ENCODE measurements at places on chromosomes 16 and 17.

- peak; percentile 4 for DNase-seq
Observed at GRCh38 chr16:61797296-61797795, 238.9 kb downstream of the CDH8 start.

- peak; percentile 48 for DNase-seq
Observed at GRCh38 chr17:50043290-50044148, 12.4 kb upstream of the ITGA3 start.

- DNase-seq, result no peak
Observed at GRCh38 chr17:57567251-57567650, 177.8 kb downstream of the CCDC182 start.

DNA sequence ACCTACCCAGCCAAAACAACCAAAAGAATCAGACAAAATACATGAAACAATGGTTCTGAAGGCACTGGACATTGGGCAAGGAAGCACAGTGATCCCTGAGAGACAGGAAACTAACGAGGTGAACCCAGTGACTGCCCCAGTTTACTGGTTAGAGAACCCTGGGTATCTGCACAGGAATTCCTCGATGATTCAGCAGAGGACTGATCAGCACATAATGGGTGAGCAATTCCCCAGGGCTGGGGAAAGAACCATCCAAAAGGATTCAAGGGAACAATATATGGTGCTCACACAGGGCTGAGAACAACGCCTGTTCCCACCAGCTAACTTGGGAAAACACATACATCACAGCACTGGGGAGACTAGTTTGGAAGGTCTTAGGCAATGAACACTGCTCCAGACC, 167.2 kb downstream of the PARN start:
- DNase-seq, result peak; percentile 43

GRCh38 chr17:43788540-43788939, 8.3 kb downstream of the CFAP97D1 start:
- DNase-seq, result no peak

DNA sequence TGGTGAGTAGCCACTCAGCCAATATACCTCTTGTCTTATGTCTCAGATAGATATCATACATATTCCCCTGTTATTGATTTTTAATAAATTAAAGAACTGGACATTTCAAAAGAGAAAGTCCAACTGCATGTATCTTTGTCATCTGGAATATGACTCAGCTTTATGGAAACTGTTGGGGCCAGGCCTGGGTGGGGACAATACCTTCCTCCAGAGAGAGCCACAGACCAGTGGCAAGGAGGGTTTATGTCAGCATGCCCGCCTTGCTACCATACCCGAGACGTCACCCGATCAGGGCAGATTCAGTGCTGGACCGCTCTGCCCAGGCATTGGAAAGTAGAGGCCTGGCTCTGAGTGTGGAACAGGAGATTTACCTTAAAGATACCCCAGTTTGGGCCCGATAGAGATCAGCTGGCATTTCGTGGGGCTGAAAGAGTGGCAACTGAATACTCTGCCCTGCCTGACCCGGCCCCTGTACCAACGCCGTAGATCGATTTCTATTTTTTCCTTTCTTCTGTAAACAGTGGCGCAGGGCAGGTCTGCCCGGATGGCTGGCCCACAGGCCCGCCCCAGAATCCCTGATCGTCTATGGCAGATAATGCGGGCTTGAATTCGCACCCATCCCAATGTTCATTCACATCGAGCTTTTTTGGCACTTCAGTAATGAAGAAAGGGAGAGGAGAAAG, 158.6 kb downstream of the SALL1 start:
- DNase-seq, result no peak

- no peak for DNase-seq
Observed at GRCh38 chr17:8872705-8873435, 5.4 kb upstream of the PIK3R6 start.
